ENCODE measurements at places on chromosomes 2 and 18.

GRCh38 chr2:222928335-222928734 lies 67.5 kb downstream of the ACSL3 start:
- no peak for DNase-seq

- no peak for DNase-seq
These were observed 22.0 kb downstream of the HNMT start for GRCh38 chr2:137986268-137986667.

DNA sequence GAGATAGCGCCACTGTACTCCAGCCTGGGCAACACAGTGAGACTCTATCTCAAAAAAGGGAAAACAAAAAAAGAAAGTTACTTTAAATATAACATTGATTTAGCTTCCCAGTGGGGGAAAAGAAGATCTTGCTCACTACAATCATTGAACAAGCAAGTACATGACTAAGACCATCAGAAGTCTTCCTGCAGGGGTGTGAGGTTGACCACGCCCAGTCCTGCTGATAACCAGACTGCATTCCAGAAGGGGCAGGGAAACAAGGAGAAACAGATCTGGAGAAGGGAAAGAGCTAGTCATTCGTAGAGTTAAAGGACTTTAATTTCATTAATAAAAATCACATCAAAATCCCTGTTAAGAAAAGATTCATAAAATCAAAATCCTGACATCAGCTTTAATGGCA lies 77.5 kb downstream of the EPHA4 start:
- no peak for DNase-seq

DNA sequence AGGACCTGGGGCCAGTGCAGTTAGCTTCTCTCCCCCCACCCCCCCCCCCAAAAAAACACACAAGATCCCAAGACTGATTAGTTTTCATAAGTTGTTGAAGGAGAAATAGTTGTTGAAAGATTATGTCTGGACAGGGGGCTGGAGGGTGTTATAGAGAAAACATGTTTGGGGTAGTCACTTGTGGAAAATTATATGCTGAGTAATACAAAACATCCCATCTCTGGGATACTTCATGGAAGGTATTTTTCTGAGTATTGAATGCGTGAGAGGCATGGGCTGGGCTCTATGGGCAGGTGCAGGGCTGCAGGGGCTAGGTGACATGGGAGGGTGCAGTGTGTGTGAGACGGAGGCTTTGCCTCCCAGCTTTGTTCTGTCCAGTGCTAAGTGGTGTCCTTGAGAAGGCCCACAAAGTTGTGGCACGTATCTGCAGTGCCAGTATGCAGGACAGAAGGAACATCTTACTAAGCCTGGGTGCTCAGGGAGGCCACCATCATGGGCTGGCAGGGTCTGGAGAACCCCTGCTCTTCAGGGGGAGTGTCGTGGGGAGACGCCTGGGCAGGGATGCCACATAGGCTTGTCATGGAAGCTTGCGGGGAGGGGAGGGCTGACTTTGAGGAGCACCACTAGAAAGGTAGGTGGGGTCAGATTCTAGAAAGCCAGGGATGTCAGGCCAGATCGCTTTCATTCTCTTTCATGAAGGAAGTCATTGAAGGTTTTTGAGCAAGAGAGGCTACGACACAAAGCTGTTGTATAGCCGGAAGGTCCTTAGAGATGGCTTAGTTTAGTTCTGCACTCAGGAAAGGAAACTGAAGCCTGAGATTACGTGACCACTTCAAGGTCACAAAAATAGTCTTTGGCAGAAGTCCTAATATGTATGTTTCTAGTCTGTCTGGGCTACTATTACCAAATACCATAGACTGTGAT lies 232.0 kb downstream of the LDLRAD4 start:
- no peak for DNase-seq

GRCh38 chr18:31491586-31491985 lies 6.4 kb upstream of the DSG2 start:
- DNase-seq, result no peak

GRCh38 chr18:35635170-35635569 lies 53.6 kb downstream of the GALNT1 start:
- DNase-seq, result no peak

Measured in activated gamma-delta T cell treated with Interleukin-2 at 50 U/mL for 16 hours (primary cell).